Naive thymus-derived CD4-positive, alpha-beta T cell (primary cell): ENCODE measurements at places on chromosomes 4 and X. TPM values are rescaled to one million over a fixed set of nuclear protein-coding genes. Genes with fewer than 3 reads are reported as not detected.
A peak's percentile ranks its signal among the peaks of the same experiment; 100 is the strongest.

FRG2 gene
- total RNA-seq = not detected

GRCh38 chr4:179097741-179098140 lies 1655.5 kb upstream of the AGA start:
- no peaks in the 10 kb centered on the region for H3K4me1 ChIP-seq
- H3K27ac ChIP-seq = no peak overlapping the region
- DNase-seq = no peak
- no peaks in the 10 kb centered on the region for H3K27me3 ChIP-seq

DNA sequence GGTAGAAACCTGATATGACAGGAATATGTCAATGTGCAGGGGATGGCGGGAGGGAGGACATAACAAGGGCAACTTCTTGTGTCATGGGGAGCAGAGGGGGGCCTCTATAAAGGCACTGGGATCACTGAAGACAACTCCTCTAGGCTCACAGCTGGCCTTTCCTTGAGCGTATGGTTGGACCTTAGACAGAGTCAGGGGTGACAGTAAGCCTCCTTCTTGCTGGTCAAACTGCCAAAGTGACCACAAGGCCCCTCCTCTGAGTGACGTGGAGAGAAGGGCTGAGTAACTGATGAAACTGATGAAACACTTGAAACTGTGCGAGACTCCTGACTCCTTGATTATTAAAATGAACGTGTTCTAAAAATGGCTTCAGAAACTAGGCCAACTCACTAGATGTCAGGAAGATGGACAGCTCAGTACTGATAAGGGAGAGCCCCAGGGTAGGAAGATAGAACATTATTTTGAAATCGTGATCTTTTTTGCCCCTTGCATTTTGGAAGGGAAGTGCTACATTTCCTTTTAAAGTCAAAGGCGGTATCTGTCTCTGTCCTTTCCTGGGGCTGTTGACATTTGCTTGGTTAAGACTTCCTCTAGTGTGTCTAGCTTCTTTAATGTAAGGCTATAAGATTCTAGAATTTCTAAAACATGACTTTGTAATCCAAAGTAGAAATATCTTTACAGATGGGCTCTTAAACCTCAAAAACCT lies 1.6 kb downstream of the RAB33A start:
- DNase-seq = no peak
- H3K27me3 ChIP-seq = no peaks in the 10 kb centered on the region
- H3K4me3 ChIP-seq = peak overlapping the region; percentile 82
- peaks cover 14% of the 10 kb centered on the region for H3K36me3 ChIP-seq
- peaks cover 12% of the 10 kb centered on the region for H3K4me1 ChIP-seq
- H3K27ac ChIP-seq = peak overlapping the region; percentile 74

- no peak overlapping the region for H3K4me3 ChIP-seq
- H3K36me3 ChIP-seq = no peaks in the 10 kb centered on the region
- H3K27me3 ChIP-seq = no peaks in the 10 kb centered on the region
- no peak overlapping the region for H3K27ac ChIP-seq
- H3K4me1 ChIP-seq = no peaks in the 10 kb centered on the region
- no peak for DNase-seq
These were observed 197.2 kb upstream of the VCX3A start for GRCh38 chrX:6732101-6732500.

GRCh38 chr4:61162116-61162515 lies 38.0 kb upstream of the ADGRL3 start:
- H3K4me1 ChIP-seq = no peaks in the 10 kb centered on the region
- no peak for DNase-seq
- H3K27me3 ChIP-seq = no peaks in the 10 kb centered on the region
- no peaks in the 10 kb centered on the region for H3K36me3 ChIP-seq
- no peak overlapping the region for H3K27ac ChIP-seq
- no peak overlapping the region for H3K4me3 ChIP-seq

DNA sequence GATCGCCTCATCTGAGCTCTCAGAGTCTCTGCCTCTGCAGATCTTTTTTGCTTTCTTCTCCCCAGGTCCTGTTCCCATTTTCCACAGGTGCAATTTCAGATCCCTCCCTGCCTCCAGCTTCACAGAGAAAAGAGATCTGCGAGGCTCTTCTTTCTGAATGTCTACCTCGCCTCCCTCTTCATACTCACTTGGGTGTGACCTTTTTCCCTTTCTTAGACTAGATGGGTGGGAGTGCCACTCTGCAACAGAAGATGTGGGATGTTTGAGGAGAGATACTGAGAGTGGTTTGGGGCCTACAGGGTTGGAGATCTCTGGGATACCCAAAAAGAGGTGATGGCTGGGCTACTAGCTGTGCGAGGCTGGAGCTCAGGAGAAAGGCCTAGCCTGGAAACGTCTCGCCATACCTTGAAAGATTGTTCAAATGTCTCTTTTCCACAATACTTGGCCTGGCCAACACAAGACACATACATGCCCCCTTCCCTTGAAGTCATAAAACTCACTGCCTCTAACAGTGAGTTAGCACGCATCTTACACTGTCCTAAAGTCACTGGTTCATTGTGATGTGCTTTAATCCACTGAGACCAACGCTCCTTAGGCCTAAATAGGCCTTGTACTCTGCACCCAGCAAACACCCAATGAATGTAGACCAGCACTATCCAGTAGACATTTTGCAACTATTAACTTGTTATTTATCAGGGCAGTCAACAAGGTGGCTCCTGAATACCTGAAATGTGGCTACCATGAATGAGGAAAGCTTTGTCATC lies 33.6 kb downstream of the IRF2 start:
- H3K4me3 ChIP-seq = no peak overlapping the region
- H3K36me3 ChIP-seq = no peaks in the 10 kb centered on the region
- no peak for DNase-seq
- peaks cover 34% of the 10 kb centered on the region for H3K4me1 ChIP-seq
- no peak overlapping the region for H3K27ac ChIP-seq

FAM47B gene
- not detected for total RNA-seq

ASMT gene
- total RNA-seq = not detected

DNA sequence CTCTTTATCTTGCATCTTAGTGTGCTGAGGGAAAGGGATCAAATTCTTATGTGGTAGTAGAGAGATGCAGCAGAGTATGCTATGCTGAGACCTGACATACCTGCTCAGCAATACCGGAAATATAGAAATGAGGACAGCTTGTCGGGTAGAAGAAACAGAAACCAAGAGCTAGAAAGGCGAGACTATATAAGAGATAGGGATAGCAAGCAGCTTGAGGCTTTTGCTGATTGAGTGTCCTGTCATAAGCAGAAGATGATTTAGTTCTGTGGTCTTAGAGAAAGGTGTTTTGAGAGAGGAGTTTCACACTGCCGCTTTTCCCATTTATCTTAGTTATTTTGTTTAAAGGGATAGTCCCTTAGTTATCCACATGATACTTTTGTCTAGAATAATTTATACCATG lies 31.7 kb downstream of the USP9X start:
- peak overlapping the region; percentile 55 for H3K27ac ChIP-seq
- no peak for DNase-seq
- peaks cover 32% of the 10 kb centered on the region for H3K4me1 ChIP-seq
- no peak overlapping the region for H3K4me3 ChIP-seq
- no peaks in the 10 kb centered on the region for H3K27me3 ChIP-seq

DNA sequence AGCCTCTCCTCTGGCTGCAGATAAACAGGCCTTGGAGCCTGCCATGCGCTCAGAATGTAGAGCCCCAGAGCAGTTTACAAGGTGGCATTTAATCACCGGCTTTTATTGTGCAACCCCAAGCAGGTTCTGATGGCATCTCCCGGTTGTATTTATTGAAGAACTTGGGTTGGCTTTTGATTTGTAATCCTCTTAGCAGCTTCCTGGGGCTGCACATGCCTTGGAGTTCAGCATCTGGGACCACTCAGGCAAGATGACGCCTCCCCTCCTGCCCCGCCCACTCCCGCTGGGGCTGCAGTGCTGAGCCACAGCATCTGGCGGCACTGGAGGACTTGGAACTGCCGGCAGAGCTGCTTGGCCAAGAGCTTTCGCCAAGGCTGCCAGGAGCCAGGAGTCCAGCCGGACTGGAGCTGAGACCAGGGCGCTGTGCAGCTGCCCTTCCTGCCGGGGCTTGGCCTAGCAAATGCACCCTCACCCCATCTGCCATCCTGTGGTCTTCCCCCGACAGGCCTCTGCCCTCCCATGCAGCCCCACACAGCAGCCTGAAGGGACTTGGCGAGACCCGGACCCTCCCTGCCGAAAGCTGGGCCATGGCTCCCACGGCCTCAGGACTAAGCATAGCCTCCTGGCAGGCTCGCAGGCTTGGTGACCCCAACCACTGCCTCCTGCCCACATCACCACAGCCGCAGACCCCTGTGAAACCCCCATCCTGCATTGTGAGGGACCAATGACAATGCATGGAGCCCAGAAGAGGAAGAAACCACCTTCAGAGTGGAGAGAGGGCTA lies 5.4 kb downstream of the HTRA3 start:
- H3K27ac ChIP-seq = no peak overlapping the region
- no peak overlapping the region for H3K4me3 ChIP-seq
- no peaks in the 10 kb centered on the region for H3K4me1 ChIP-seq
- DNase-seq = no peak

- DNase-seq = no peak
- H3K4me3 ChIP-seq = no peak overlapping the region
- no peak overlapping the region for H3K27ac ChIP-seq
- H3K36me3 ChIP-seq = no peaks in the 10 kb centered on the region
- no peaks in the 10 kb centered on the region for H3K4me1 ChIP-seq
- H3K27me3 ChIP-seq = no peaks in the 10 kb centered on the region
These were observed 471.8 kb downstream of the KCNIP4 start for GRCh38 chr4:21476757-21477156.

NDST4 gene
- not detected for total RNA-seq

GRCh38 chr4:55731959-55732358 lies 87.6 kb upstream of the EXOC1L start:
- no peak overlapping the region for H3K27ac ChIP-seq
- no peak for DNase-seq
- peaks cover 2% of the 10 kb centered on the region for H3K27me3 ChIP-seq

DNA sequence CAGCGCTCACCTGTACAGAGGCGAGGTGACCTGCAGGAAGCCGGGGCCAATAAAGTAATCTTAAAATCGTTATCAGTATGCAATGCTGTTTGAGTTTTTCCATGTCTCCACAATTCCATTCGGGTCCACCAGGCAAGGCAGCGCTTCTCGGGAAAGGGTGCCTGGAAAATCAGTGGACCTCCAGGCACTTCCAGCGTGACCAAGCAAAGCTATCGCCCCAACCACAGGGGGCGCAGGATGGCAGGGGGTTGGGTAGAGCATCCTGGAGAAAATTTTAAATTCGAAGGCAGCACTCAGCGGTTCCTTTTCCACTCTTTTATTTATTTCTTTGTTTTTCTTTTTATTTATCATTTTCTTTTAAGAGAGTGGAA lies 5.4 kb upstream of the SOX3 start:
- H3K4me1 ChIP-seq = no peaks in the 10 kb centered on the region
- no peak for DNase-seq
- no peaks in the 10 kb centered on the region for H3K36me3 ChIP-seq
- H3K4me3 ChIP-seq = no peak overlapping the region

- H3K27ac ChIP-seq = no peak overlapping the region
- peaks cover 43% of the 10 kb centered on the region for H3K36me3 ChIP-seq
- no peaks in the 10 kb centered on the region for H3K4me1 ChIP-seq
These were observed 25.7 kb downstream of the ZFX start for GRCh38 chrX:24175276-24175675.

FANCB gene
- 3.3 TPM for total RNA-seq

DNA sequence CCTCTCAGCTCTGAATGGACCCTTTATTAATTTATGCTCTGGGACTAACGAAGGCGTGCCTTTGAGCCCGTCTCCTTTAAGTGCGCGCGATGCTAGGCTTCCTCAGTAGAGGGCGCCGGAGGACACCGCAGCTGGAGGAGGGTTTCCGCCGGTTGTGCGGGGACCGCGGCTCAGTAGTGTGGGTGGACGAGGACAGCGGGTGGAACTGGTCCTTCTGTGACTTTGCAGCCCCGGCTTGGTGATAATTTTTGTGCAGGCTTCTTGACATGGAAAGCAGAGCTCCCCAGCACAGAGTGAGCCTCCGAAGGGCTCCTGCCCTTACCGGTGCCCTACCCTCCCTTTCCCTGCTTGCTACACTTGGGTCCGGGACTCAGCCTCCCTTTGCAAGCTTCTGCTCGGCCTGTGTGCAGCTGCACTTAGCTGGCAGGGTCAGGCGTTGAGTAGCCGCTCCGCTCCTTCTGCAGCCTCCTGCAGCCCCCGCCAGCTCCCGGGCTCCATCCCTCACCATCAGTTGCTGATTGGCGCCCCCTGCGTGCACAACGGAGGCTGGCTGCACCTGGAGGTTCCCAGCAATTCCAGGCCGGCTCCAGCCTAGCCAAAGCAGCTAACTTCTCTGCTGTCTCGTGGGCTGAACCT lies 26.8 kb upstream of the BOD1L1 start:
- H3K4me3 ChIP-seq = peak overlapping the region; percentile 77
- DNase-seq = peak; percentile 59
- H3K36me3 ChIP-seq = no peaks in the 10 kb centered on the region
- H3K27ac ChIP-seq = no peak overlapping the region
- no peaks in the 10 kb centered on the region for H3K4me1 ChIP-seq

DNA sequence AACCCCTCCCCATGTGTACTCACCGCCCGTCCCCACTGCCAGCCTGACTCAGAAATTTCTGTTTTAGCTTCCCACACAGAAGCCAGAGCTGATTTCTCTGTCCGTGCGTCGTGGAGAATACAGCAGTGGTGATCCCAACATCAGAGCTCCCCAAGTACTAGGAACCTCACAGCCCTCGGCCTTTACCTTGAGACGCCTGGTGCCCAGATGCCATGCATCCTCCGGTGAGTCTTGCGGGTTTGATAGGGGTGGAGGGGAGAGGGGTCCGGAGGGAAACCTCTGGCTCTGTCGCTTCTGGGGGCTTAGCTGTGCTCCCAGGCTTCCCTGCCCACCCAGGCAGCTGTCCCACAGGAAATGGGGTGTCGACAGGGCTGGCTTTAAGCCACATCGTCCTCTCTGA lies 2.1 kb downstream of the LOC101059915 start:
- no peak overlapping the region for H3K27ac ChIP-seq
- no peaks in the 10 kb centered on the region for H3K27me3 ChIP-seq
- no peak for DNase-seq
- H3K4me3 ChIP-seq = no peak overlapping the region

DNA sequence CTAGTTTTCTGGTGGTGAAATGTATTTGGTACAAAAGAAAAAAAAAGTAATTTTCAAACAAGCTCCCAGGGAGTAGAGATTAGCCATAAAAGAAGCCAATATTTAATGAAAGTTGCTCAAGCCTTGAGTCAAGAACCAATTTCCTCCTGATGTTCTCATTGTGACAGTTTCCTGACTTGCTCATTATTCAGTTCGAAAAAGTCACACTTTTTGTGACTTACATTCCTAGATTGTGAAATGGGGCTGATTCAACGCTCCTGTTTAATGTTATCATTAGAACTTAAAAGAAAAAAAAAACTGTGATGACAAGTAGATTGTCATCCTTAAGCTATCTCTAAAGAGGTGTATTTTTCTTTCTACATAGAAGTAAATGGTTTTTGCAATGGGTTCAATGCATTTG lies 122.6 kb upstream of the BMPR1B start:
- no peak overlapping the region for H3K4me3 ChIP-seq
- no peak for DNase-seq
- no peaks in the 10 kb centered on the region for H3K36me3 ChIP-seq
- H3K4me1 ChIP-seq = no peaks in the 10 kb centered on the region
- H3K27me3 ChIP-seq = no peaks in the 10 kb centered on the region
- no peak overlapping the region for H3K27ac ChIP-seq
